ENCODE measurements at places on chromosomes 12 and 14. TPM values are rescaled to one million over a fixed set of nuclear protein-coding genes. Genes with fewer than 3 reads are reported as not detected.

GDF3 gene
- polyA plus RNA-seq: not detected

PTGDR gene
- 0.59 TPM for polyA plus RNA-seq

CATSPERB gene
- 0.45 TPM for polyA plus RNA-seq

FOXG1 gene
- polyA plus RNA-seq: not detected

LRP1 gene
- polyA plus RNA-seq: 28.1 TPM

ACSM4 gene
- not detected for polyA plus RNA-seq

PPP1R1A gene
- polyA plus RNA-seq: 309 TPM

JDP2 gene
- polyA plus RNA-seq: 149 TPM

DPY19L2 gene
- 6.2 TPM for polyA plus RNA-seq

FGF6 gene
- not detected for polyA plus RNA-seq

TEX52 gene
- polyA plus RNA-seq: not detected

FAM181A gene
- not detected for polyA plus RNA-seq

SLC39A2 gene
- not detected for polyA plus RNA-seq

NID2 gene
- 4.0 TPM for polyA plus RNA-seq

PPP1R36 gene
- 7.9 TPM for polyA plus RNA-seq

MED13L gene
- 14.2 TPM for polyA plus RNA-seq

HHIPL1 gene
- polyA plus RNA-seq: 0.90 TPM

GPRC5D gene
- polyA plus RNA-seq: not detected
